Activated T-helper 2 cell treated with anti-CD3 and anti-CD28 coated beads, Interferon-gamma antibody, Interleukin-2, Interleukin-4, amounts not matched to agents 10 μg/mL and 5 μg/mL and 100 μg/mL, durations not matched to agents 14 hours and 24 hours and 36 hours (primary cell): ENCODE measurements at places on chromosomes 11 and 22. TPM values are rescaled to one million over a fixed set of nuclear protein-coding genes. Genes with fewer than 3 reads are reported as not detected.

DNA sequence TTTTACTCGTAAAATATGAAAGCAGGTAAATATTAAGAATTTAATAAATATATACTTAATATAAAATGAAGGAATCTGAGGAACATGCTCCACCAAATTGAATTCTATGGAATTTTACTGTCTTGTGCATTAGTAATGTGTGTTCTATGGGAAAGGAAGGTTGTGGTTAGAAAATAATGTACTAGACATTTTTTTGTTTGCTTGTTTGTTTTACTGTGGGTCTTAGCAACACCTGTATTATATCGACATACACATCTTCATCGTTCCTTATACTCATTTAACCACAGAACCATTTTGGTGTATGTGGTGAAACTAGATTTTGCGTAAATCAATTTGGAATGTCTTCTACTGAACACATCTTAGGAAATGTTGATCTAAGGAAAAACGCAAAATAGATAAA is 114.1 kb upstream of the MTMR2 start:
- no peak for DNase-seq

DNA sequence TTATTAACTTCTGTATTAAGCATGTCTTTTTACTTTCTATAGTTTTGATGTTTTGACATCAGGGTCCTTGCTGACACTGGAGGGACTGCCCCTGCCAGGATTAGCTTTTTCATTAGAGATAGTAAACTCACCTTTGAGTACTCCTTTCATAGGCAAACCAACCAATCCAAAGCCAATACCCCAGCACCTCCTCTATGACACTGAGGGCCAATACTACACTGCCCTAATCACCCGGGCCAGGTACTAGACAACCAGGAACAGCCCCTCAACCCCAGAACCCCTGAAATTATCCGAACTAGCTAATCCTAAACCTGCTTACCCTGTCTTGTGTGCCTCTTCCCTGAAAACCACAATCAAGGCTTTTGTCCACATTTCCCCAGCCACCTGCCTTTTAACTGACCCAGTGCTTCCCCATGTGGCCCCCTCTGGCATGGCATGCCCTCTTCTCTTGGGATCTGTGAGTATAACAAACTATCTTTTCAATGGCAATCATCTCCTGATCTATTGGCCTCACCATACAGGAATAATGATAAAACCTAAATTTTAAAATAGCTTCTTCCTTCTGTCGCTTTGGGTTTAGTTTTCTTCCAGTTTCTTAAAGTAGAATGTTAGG is 31.2 kb downstream of the RAB6A start:
- DNase-seq, result no peak

DNA sequence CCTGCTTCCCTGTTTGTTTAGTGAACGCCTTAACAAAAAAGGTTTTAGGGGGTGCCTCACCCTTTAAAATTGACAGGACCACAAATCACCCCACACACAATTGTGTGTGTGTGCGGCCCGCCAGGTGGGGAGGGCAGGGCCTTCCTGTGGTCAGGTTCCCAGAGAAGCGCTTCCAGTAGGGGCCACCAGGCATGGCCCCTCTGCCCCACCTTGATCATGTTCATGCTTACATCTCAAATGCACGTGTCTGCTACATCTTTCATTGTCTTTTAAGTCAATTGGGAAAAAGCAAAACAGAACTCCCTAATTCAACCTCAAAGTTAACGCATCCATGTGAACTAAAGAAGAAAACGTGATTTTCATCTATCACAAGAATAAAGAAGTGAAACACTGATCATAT is 1335.3 kb downstream of the TBC1D22A start:
- no peak for DNase-seq

DNA sequence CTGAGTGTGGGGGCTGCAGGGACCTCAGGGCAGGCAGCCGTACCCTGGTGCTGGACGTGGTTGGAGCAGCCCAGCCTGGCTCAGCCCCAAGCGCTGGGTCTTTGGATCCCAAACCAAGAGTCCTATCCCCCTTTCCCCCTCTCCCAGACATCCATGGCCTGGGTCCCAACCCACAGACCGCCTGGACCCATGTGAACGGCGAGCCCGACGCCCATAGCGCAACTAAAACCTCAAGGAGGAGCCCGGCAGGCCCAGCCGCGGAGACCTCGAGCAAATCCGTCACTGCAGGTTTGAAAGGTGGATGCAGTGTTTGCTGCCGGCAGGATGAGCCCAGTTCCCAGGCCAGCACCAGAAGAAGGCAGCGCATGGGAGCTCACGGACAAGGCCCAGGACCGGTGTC is 337.0 kb downstream of the BRD1 start:
- DNase-seq, result no peak

Gene PLEKHB1
- total RNA-seq, result 1.2 and 1.4 TPM in 2 replicates

GRCh38 chr11:108431370-108431769 is 36.0 kb downstream of the C11orf65 start:
- no peak for DNase-seq

Gene NXPE2
- total RNA-seq, result not detected in 2 replicates
